ENCODE measurements at places on chromosomes 7 and 10. TPM values are rescaled to one million over a fixed set of nuclear protein-coding genes. Genes with fewer than 3 reads are reported as not detected.

DNA sequence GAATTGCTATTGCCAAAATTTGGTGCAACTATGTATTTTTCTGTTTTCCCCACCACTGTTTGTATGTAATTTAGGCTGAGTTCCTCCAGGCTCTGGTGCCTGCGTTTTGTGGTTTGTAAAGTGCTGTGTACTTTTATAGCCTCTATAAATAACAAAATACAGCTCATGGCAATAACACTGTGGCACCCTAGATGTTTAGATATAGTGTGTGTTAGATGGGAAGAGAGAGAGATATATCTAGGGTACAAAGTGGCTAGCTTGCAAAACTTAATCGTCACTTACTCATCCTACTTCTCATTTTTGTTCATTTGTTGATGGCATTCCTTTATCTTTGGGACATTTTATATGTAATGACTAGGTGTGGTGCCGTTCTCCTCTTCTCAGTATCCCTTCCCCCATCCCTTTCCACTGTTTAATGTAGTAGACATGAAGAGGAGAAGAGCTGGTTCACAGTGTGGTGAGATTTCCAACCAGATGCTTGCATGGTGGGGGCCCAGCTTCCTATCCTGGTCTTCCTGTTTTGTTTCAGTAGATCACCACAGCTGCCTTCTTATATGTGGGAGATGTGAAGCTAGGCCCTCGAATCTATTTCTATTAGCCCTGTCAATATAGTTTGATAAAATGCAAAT, 115.0 kb downstream of the SND1 start:
- no peak for DNase-seq

GRCh38 chr10:48216744-48217143, 57.8 kb downstream of the FRMPD2 start:
- no peak for DNase-seq

DNA sequence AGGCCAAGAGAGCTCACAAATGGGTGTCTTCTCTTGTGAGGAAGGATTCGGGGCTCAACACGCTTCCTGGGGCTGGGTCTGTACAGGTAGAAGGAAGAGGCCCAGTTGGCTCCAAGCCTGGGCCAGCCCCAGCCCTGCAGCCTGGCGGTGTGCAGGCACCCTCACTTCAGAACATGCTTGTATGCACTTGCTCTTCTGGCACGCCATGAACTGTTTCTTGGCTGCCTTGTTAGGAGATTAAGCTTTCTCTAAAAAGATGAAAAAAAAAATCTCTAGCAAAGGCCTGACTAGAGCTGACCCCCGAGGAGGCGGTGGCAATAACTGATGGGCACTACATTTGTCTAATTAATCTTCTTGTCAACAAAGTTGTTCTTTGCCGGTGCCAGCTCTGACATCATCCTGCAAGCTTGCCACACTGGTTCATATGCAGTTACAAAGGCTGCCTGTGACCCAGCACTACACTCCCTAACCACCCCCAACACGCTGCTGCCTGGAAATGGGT, 94.7 kb downstream of the WDR11 start:
- peak; percentile 25 for DNase-seq

- no peak for DNase-seq
Observed at GRCh38 chr10:53115660-53116059, 343.1 kb upstream of the MBL2 start.

DNA sequence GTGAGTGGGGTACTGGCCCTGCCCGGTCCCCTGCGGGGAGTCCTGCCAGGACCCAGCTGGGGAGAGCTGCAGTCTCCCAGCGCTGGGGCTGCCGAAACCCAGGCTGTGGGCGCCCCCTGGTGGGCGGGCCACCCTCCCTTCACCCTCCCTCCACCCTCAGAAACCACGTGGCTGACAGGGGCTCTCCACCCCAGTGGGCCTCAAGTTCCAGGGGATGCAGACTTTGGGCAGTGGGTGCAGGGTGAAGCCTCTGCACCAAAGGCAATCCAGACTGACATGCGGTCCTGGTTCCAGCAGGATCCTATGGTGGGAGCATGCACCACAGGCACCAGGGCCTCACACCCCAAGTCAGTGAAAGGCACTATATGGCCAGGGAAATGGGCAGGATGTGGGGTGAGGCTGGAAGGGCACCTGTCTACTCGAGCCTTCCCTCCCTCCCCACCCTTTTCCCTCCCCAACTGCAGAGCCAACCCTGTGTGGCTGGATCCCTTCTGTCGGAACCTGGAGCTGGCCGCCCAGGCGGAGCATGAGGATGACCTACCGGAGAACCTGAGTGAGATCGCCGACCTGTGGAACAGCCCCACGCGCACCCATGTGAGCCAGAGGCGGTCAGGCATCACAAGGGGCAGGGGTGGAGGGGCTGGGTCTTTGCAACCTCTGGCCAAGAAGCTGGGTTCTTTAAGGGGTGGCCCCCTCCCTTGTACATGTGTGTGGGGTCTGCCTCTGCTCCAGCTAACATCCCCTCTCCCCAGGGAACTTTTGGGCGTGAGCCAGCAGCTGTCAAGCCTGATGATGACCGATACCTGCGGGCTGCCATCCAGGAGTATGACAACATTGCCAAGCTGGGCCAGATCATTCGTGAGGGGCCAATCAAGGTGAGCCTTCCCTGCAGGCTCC, 38.8 kb downstream of the PSAP start:
- peak; percentile 78 for DNase-seq

GRCh38 chr7:140005341-140005740, 57.4 kb downstream of the PARP12 start:
- DNase-seq: no peak

DNA sequence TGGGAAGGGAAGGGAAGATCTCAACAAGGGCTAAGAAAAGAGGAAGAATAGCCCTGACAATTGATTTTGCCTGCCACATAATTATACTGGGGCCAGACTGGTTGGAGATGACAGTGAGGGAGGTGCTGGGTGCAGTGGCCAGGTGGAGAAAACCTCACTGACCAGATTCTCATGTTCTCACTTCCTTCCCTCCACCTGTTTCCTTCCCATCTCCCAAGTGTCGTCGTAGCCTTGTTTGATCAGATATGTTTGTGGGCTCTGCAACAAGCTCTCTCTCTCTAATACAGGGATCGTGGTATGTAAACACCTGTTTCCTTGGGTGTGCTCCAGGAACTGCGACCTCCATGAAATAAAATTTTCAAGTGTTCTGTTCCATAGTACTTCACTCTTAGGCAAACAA, 60.2 kb downstream of the VCL start:
- no peak for DNase-seq

- DNase-seq: no peak
Observed at GRCh38 chr10:75858339-75858738, 426.9 kb downstream of the LRMDA start.

The CTTNBP2 gene
- 4.5 TPM for total RNA-seq

All from transverse colon (tissue), 4 donors.